Activated CD8-positive, alpha-beta memory T cell treated with anti-CD3 and anti-CD28 coated beads for 48 hours (primary cell): ENCODE measurements at places on chromosomes 2 and 18.

GRCh38 chr2:201886504-201886903, 80.2 kb downstream of the CDK15 start:
- DNase-seq, result no peak

GRCh38 chr2:106053116-106053515, 141.0 kb downstream of the UXS1 start:
- no peak for DNase-seq

DNA sequence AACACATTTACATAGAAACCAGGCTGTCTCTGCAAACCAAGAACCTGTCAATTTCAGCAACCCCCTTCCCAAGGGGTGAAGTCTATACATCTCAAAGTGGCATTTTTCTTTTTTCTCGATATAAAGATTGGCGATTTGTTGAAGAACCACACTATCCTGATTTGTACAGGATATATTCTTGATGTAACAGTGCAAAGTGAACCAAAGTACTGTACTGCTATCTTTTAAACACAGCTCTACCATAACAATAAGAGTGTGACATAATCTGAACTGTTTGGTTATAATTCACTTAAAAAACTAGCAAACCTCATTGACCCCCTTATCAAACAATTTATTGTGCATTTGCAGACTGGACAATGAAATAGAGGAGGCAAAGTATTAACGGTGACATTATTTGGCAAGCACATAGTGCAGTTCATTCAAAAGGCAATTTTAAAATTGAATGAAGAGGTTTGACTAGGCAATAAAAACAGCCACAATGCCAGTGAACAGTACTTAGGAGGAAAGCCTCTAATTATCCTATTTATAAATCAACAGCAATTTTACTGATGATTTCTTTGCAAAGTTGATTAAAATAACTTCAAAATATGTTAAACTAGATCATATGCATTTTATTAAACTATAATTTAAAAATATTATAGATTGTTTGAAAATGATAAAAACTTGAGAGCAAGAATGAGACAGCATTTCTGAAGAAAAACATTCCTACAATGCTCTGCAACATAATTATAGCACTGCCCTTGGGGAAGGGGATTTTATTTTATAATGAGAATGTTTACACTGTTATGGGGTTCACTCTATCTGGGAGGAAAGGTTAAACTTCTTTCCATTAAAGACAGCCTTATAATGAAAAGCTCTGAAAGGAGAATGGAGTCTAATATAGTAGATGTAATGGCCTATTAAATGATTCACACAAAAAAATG, 440.9 kb downstream of the ZEB2 start:
- DNase-seq, result no peak

DNA sequence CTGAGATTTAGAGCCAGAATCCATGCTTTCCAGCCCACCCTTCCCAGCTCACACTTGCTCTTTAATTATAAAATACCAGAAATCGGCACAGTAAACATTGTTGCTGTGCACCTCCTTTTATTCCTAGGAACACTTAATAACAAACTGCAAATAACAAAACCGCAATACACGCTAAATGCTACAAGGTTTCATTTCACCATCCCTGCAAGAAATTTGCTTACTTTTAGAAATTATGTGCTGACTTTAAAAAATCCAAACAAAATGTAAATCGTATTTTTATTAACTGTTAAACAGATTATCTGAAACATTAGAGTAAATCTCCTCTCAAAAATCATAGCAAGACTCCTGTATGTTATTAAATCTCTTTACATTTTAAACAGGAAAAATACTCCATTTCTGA, 79.3 kb downstream of the TCF4 start:
- DNase-seq, result no peak

GRCh38 chr2:63301481-63301880, 250.9 kb downstream of the OTX1 start:
- DNase-seq, result no peak

DNA sequence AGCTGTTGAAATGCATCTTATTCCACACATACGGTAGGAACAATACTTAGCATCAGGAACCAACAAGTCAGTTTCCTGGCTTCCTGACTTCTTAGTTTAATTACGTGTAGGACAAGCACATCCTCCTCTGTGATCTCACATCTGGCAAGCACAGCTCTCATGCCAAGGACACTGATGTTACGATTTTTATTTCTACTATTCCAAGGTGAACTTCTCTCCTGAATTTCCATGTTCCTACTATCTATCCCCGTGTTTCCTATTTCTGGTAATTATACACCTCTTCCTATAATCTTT, 374.0 kb downstream of the NCKAP5 start:
- no peak for DNase-seq

DNA sequence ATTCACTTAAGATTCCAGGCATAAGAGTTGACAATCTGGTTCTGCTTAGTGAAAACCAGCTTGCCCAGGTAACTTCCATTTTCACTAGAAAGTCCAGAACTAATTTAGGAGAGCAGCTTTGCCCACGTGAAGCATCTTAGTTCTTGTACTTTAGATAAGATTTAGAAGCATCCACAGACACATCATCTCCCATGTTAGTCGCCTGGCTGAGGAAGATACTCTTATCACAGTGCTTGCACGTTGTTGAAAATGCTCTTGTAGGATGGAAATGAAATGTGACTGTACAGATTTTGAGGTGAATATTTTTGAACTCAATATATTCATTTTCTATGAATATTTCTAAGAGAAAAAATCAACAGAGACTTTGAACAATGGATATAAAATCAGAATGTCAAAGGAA, 159.7 kb downstream of the SOCS6 start:
- DNase-seq, result no peak

DNA sequence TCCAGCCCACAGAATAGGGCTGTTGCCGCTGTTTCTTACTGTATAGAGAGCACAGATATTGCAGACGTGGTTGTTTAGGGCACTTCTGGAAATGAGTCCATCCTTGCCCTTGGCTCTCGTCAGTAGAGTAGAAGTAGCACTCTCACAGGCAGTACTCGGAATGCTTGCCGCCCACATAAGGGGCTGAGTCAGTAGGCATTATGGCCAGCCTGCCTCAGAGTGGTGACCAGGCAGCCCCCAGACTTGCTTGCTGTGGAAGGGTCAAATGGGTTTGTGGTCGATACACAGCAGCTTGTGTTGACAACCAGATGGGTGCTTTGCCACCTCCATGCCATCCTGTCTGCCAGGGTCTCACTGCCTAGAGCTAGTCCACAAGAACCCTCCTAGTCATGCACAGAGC, 38.7 kb downstream of the PLEKHB2 start:
- DNase-seq, result no peak

GRCh38 chr2:226184940-226185615, 614.5 kb downstream of the IRS1 start:
- DNase-seq, result no peak

- DNase-seq, result no peak
Measured at GRCh38 chr18:80096032-80096565, 13.0 kb upstream of the ADNP2 start.

DNA sequence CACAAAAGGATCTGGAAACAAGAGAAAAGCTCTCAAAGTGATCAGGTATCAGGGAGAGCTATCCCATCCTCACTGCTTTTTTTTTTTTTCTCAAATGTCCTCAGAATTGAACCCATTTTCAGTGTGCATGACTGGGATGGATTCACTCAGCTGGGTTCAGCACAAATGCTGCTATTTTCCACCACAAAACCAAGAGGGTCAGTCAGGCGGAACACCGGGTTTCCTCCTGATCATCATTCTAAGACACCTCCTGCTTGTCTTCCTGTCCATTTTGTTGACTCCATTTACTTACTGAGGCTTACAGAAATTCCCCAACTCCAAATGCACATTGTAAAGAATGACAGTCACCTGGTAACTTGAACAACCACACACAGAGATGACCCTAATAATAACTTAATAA, 39.9 kb downstream of the CYRIA start:
- no peak for DNase-seq

GRCh38 chr18:48991676-48992075, 40.9 kb upstream of the SMAD7 start:
- no peak for DNase-seq

DNA sequence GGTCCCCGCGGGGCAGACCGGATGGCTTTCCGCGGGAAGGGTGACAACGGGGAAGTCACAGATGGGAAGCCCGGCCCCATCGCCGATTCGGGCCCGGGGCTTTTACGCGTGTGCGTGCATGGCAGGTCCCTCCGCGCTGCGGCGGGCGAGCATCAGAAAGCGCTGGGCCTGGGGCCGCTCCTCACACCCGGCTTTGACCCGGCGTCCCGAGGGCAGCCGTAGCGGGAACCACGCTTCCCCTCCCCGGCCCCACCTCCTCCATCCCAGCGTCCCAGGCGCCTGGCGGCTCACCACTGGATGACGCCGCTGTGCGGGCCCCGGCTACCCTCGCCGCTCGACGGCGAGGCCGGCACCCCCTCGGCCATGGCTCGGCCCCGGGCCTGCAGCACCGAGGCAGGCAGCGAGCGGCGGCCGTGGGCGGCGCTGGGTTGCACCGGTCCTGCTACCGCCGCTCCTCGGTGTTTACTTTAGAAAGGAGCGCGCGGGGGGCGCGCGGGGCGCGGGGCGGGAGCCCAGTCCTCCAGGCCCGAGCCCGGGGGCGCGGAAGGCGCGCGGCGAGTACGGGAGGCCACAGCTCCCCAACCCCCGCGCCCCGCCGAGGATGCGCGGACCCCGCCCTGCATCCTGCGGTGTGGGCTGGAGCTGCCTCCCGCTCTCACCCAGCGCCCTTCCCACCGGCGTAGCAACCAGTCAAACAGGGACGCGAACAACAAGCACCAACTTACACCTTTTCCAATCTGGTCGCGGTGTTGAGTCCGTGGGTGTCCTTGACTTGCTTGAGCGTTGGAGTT, 806 bp downstream of the RFX8 start:
- DNase-seq, result peak; percentile 16

DNA sequence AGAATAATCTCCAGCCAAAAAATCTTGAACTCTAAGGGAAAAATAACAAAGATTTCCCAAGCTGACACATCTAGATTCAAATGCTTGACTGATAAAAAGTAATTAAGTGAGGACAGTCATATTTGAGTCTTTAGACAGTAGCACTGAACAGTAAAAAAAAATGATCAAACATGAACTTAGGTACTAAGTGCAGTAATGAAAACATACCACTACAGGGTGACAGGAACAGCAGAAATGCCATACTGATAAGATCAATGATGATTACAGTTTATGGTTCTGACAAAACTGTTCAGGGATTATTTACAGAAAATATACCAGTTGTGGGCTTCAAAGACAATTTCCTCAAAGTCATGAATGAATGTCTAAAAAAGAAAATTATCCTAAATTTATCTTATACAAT, 80.3 kb downstream of the OSBPL1A start:
- no peak for DNase-seq

GRCh38 chr2:171566057-171566456, 43.8 kb downstream of the CYBRD1 start:
- DNase-seq, result no peak

DNA sequence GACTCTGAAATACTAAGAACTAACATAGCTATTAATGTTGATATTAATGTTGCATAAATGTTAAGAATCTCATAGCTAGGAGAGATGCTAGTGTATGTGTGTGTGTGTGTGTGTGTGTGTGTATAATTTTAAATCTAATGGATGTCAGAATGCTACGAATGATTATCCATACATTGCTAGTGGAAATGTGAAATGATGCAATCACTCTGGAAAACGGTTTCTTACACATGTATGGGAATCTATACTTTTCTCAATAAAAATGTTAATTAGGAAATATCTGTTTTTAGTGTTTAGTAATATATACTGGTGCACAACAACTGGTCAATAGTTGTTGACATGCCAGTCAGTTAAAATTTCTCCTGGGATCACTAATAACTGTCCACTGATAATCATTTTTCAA, 908.8 kb upstream of the POU3F3 start:
- no peak for DNase-seq

DNA sequence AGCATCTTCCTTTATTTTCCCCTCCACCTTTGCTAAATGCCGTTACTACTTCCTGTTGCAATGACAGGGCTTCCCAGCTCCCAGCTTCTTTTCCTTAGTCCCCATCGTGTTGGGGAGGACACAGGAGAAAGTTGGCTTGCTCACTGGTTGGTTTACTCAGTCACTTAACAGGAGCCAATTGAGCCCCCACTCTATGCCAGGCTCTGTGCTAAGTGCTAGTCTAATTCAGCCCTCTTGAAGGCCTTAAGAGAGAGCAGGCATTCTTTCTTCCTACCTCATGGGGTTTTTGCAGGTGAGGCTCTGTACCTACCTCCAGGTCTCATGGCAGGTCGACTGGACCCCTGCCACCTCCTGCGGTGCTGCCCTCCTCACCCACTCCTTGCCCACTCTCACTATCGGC, 20.1 kb downstream of the TANC1 start:
- no peak for DNase-seq

GRCh38 chr2:120619579-120619978, 116.1 kb upstream of the GLI2 start:
- no peak for DNase-seq

- no peak for DNase-seq
Measured at GRCh38 chr2:211114826-211115455, 558.5 kb downstream of the CPS1 start.
